ENCODE measurements at places on chromosomes 4 and X.

GRCh38 chrX:17812763-17813162, 48.3 kb downstream of the RAI2 start:
- H3K27ac ChIP-seq = no peak overlapping the region
- H3K4me1 ChIP-seq = no peaks in the 10 kb centered on the region

GRCh38 chr4:7641712-7642111, 207.0 kb upstream of the PSAPL1 start:
- no peaks in the 10 kb centered on the region for H3K36me3 ChIP-seq
- no peak overlapping the region for H3K4me3 ChIP-seq
- H3K27me3 ChIP-seq = peaks cover 8% of the 10 kb centered on the region
- H3K27ac ChIP-seq = no peak overlapping the region

DNA sequence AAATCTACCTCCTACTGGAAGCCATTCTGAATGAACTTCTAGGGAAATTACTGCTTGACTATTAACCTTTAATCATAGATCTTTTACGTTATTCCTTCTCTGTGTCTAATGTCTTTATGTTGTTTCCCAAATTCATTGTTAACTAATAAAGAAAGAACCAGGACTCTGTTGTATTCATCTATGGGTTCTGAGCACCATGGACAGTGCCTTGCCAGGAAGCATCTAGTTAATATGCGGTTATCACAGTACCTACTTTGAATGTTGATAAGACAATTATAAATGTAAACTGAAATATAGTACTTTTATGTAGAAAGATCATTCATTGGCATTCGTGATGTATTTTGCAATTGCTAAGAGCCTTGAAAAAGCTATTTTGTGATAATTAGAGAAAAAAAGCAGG, 23.8 kb downstream of the NWD2 start:
- DNase-seq = no peak
- no peak overlapping the region for H3K27ac ChIP-seq
- no peak overlapping the region for H3K4me3 ChIP-seq
- H3K4me1 ChIP-seq = no peaks in the 10 kb centered on the region

- no peaks in the 10 kb centered on the region for H3K27me3 ChIP-seq
- no peak overlapping the region for H3K27ac ChIP-seq
- DNase-seq = no peak
- H3K4me1 ChIP-seq = peaks cover 16% of the 10 kb centered on the region
These were observed 252.0 kb downstream of the FBXW7 start for GRCh38 chr4:152283801-152284470.

DNA sequence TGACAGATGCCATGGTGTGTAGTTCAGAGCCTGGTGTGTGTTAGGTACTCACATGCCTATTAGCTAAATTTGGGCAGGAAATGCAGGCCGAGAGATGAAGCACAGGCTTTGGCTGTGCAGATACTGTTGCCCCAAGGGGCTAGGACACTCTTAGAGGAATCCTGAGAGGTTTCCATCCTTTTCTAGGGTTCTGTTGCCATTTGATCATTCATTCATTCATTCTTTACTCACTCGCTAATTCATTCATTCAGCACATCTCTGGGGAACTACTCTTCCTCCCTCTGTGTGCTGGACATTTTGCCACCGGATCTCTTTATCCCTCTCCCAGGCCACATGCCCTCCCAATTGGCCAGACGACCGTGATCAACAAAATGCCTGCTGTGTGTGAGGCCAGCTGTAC, 43.9 kb upstream of the NSG1 start:
- no peak for DNase-seq
- peaks cover 11% of the 10 kb centered on the region for H3K4me1 ChIP-seq
- H3K27ac ChIP-seq = no peak overlapping the region

GRCh38 chr4:185774845-185775680, 36.9 kb downstream of the SORBS2 start:
- no peaks in the 10 kb centered on the region for H3K27me3 ChIP-seq
- H3K4me3 ChIP-seq = no peak overlapping the region
- H3K4me1 ChIP-seq = no peaks in the 10 kb centered on the region
- no peak overlapping the region for H3K27ac ChIP-seq
- H3K36me3 ChIP-seq = no peaks in the 10 kb centered on the region
- DNase-seq = no peak
